ENCODE measurements at places on chromosomes 3 and 15.
A peak's percentile ranks its signal among the peaks of the same experiment; 100 is the strongest.

GRCh38 chr3:126659915-126660886 lies 5.3 kb upstream of the TXNRD3 start:
- no peak for DNase-seq

- DNase-seq = no peak
Measured at GRCh38 chr15:44163370-44163769, 31.7 kb downstream of the FRMD5 start.

- DNase-seq = no peak
Measured at GRCh38 chr15:38961931-38962330, 397.3 kb upstream of the RASGRP1 start.

- no peak for DNase-seq
Measured at GRCh38 chr15:84926491-84927230, 42.2 kb downstream of the SLC28A1 start.

- DNase-seq = no peak
Measured at GRCh38 chr15:68637767-68638404, 59.1 kb downstream of the CORO2B start.

DNA sequence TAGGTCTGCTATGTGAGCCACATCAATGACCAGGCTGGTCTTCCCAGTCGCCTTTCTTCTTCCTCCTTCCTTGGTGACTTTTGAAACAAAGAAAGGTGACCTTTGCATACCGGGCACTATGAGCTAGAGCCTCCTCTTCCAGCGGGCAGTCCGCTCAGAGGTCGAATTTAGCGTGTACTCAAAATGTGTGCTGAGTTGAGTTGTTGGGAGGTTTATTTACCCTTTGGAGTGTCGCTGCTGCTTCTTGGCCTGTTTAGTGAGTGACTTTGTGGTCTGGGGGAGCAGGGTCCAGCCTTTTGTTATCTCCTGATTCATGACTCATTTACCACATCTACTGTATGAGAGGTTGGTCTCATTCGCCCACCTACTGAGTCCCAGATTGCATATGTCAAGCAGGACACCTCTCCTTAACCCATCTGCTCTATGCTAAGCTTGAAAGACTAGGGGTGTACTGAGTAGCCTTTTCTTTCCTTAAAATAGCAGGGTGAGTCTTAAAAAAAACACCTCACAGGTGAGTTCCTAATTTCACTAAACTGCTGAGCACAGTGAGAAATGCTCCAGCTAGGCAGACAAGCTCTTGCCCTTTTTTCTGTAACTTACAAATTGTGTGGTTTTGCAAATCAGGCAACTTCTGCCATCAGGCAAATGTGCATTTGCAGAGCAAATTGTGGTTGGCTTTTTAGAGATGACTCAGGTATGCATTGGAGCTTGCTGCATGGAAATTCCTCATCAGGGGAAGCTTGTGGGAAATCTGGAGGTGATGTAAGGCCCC lies 3.2 kb upstream of the SIAH2 start:
- no peak for DNase-seq

- DNase-seq = no peak
Measured at GRCh38 chr15:81314378-81314777, 9.6 kb downstream of the STARD5 start.

DNA sequence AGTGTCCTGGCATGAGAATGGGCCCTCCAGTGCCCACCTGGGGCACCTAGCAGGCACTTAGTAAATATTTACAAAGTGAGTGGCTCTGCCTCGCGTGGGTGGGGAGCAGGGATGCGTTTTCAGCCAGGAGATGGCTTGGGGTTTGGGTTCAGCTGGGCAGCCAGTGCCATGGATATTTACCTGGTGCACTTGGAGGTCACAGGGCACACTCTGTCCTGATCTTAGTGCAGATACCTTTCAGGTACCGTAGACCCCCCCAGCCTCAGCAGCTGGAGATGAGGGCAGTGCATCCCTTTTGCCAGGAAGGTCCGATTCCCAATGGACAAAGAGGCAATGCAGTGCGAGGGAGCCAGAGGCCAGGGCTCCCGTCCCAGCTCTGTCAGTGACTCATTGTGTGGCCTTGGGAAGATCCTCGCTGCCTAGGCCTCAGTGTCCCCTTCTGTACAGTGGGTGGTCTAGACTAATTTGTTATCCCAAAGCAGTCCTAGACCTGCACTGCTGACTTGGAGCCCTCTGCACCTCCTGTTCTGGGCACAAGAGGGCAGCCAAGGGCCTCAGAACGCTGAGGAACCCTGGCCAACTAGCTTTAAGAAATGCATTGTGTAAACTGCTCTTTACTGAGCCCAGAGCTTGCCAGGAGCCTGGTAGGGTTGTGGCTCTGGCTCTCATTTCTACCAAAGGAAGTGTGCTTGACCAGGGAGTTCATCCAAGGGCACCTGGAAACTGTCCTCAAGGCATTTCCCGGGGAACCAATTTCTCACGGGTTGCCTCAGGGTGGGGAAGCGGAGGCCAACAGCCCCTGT lies 16.0 kb downstream of the HDAC11 start:
- peak; percentile 44 for DNase-seq

DNA sequence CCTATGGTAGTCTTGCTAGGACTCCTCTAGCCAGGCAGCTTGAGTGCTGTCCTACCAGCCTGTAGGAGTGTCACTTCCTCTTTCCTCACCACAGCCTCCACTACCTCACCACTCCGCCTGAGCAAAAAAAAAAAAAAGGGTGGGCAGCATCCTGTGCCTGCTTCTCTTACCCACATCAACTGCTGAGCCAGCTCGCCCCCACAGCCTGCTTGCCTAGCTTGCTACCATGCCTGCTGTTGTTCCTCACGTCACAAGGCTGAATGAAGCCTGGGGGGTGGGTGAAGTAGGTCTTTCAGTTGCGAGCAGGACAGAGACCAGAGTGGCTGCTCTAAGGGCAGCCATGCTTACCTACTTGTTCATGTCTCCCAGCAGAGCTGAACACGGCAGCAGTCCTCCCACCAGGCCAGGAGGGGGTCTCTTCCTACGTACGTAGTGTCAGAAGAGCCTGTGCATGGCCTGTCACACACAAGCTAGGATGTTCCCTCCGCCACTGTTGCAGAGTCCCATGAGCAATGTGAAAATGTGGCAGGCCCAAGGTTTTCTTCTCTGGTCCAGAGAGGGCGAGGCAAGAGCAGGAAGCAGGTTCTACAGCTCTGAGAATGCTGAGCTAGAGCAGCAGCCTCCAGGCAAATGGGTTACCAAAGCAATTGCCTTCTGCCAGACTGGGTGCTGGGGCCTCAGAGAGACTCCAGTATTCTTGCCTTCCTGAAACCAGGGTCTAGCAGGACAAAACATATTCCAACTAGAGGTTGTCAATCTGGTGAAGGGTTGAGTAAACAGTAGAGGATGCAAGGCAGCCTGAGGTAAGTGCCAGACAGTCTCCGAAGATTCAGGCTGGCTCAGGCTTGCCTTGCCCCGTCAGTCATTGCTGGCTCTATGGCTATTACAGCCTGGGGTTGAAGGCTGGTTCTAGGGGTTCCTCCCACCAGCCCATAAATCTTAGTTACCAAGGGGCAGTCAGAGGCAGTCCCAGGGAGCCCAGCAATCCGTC lies 8.1 kb downstream of the PPM1M start:
- no peak for DNase-seq

DNA sequence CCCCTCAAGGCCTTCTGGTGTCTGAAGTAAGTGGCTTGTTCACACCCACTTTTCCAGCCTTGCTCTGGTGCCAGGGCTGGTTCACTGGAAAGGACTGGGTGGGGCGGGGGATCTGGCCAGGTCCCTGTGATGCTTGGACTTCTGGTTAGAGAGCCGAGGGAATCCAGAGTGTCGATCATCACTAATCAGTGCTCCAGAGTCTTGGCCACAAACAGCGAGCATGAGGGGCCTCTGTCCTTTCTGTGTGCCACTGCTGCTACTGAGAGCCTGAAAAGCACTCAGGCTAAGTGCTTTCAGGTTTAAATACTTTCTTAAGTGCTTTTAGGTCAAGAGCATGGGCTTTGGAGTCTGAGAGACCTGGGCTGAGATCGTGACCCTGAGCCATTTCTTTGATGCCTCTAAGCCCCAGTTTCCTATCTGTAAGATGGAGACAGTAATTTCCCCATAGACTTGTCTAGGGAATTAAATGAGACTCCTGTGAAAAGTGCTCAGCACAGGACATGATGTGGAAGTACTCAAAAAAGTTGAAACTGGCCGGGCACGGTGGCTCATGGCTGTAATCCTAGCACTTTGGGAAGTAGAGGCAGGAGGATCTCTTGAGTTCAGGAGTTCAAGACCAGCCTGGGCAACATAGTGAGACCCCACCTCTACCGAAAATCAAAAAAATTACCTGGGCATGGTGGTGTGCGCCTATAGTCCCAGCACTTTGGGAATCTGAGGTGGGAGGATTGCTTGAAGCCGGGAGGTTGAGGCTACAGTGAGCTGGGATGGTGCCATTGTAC lies 53.8 kb upstream of the SEC22A start:
- DNase-seq = no peak

GRCh38 chr3:53577506-53577905 lies 83.1 kb downstream of the CACNA1D start:
- DNase-seq = no peak

DNA sequence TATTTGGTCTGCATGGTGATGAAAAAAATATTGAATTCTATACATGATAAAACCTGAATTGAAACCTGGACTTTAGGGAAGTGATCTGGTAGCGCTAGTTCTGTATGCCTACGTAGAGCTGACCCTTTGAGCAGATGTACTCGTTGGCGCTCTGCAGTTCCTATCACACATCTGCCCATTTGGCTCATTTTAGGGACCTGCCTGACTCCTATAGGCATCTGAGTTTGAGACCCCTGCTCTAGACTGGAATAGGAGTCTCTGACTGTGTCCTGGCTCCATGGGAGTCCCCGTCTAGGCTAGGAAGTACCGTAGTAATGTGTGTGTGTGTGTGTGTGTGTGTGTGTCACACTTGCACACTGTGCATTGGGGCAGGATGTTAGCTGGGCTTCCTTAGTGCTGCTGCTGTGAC lies 21.2 kb downstream of the STARD5 start:
- no peak for DNase-seq

- DNase-seq = no peak
Measured at GRCh38 chr3:39791603-39792002, 17.8 kb upstream of the MYRIP start.

DNA sequence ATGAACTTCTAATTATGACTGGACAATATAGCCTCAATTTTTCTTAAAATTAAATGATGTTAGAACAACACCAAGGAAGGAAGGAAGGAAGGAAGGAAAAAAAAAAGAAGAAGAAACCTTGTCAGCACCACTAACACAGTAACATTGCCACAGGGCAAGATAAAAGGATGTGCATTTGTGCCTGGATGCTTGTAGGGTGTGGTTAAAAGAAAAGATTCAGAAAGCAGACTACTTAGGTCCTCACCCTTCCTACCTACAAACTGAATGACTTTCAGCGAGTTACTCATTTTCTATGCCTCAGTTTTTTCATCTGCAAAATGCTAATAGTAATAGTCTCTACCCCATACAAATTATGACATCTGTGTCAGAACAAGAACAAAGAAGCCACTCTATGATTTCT lies 778.3 kb downstream of the MCTP2 start:
- no peak for DNase-seq

GRCh38 chr3:146128939-146129338 lies 32.0 kb downstream of the PLOD2 start:
- DNase-seq = no peak

DNA sequence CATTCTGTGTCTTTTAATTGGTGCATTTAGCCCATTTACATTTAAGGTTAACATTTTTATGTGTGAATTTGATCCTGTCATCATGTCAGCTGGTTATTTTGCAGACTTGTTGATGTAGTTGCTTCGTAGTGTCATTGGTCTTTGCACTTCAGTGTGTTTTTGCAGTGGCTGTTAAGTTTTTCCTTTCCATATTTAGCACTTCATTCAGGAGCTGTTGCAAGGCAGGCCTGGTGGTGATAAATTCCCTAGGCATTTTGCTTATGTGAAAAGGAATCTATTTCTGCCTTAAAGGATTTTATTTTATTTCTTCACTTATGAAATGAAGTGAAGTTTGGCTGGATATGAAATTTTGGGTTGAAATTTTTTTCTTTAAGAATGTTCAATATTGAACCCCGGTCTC lies 70.2 kb upstream of the CD96 start:
- no peak for DNase-seq

GRCh38 chr3:28467414-28467813 lies 118.8 kb upstream of the AZI2 start:
- no peak for DNase-seq

GRCh38 chr3:49601358-49602048 lies 47.2 kb downstream of the BSN start:
- no peak for DNase-seq

- DNase-seq = peak; percentile 8
Measured at GRCh38 chr3:58414538-58415197, 19.0 kb downstream of the PDHB start.

- DNase-seq = no peak
Measured at GRCh38 chr15:99976811-99977271, 243.6 kb upstream of the LYSMD4 start.

GRCh38 chr3:13152826-13153710 lies 79.8 kb upstream of the IQSEC1 start:
- DNase-seq = no peak

DNA sequence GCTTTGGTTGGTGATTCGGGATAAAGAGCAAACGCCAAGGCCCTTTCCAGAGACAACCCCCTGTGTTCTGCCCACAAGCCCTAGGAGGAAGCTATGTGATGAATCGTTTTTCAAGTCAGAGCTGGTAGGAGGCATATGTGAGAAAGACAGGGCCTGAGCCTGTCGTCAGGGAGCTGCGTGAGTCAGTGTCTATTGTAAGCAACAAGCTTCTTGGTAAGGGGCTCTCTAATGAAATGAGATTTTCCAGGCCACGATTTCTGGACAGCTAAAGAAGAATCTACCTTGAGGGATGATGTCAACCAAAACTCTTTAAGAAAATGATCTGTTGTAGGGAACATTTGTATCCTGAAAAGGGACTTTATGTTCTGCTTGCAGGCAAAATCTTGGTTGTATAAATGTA lies 318.9 kb upstream of the IL12A start:
- no peak for DNase-seq

DNA sequence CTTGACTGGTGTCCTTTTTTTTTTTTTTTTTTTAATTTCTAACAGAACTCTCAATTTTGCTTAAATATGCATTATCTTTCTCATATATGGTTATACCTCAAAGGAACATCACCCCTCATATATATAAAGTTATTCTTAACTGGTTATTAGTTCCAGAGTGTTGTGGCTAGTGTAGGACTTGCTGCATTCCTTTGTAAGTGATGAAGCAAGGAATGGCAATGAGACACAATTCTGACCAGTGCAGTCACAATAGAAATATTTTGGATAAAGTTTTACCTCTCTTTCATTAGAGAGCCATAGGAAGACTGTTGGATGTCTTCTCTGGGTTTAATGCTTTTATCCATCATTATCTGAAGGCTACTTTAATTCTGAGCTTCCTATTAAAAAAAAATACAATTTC lies 75.5 kb upstream of the CBLB start:
- DNase-seq = no peak

- DNase-seq = no peak
Measured at GRCh38 chr3:62370858-62371719, 2.3 kb downstream of the FEZF2 start.

GRCh38 chr3:16303037-16303575 lies 38.1 kb downstream of the OXNAD1 start:
- DNase-seq = no peak
